ENCODE measurements at places on chromosomes 2 and 18. TPM values are rescaled to one million over a fixed set of nuclear protein-coding genes. Genes with fewer than 3 reads are reported as not detected.

The NEURL3 gene
- 0.48 TPM for total RNA-seq

GRCh38 chr2:54879032-54879431 is 155.6 kb downstream of the EML6 start:
- no peak for DNase-seq

DNA sequence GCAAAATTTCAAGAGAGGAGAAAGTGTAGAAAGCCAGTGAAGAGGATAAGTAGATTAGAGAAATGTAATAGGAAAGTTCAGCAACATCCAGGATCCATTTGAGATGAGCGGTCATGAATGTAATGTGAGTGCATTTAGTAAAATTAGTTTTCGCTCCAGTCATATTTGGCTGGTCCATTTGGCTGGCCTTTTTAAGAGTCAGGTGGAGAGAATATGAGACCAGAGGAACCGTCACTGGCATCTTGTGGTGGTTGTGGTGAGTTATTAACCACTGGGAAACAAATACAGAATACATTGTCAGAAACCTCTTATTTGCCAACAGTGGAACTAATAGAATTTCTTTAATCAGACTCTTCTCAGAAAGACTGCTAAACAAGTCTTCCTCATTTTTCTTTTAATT is 1064.3 kb upstream of the CDH2 start:
- no peak for DNase-seq

DNA sequence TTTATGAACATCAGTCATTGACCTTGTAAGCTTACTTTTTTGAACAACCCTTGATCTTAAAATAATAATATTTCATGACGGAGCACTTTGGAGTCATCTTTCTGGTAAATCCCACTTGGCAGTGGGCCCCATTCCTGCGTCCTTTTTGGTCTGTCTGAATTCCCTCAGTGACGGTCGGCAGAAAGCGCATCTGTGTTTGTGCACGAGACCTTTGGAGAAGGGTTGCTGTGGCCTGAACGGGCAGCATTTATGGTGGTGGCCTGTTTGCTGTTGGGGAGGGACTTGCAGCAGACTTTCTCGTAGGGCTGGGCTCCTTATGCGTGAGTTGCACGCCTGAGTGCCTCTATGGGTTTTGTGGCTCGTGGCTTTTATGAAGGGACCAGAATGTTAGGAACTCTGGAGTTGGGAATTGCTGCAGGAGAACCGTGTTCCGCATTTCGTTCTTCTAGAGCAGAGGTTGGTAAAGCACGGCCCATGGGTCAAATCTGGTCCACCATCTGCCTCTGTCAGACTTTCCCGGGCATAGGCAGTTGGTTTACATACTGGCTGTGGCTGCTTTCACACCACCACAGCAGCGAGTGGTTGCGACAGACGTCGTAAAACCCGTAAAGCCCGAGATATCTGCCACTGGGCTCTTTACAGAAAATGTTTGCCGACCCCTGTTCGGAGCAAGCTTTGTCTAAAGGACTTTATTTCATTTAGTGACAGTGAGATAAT is 30.8 kb downstream of the LPIN1 start:
- no peak for DNase-seq

- no peak for DNase-seq
Measured at GRCh38 chr2:234818937-234819336, 132.9 kb upstream of the SH3BP4 start.

The PUM2 gene
- 25.0 TPM for total RNA-seq

- DNase-seq, result no peak
Measured at GRCh38 chr2:176832086-176832485, 380.5 kb upstream of the HNRNPA3 start.

- no peak for DNase-seq
Measured at GRCh38 chr2:158567208-158567607, 110.5 kb downstream of the PKP4 start.

GRCh38 chr18:33097126-33097525 is 324.3 kb upstream of the KLHL14 start:
- DNase-seq, result no peak
